ENCODE measurements at places on chromosomes 7 and 10. TPM values are rescaled to one million over a fixed set of nuclear protein-coding genes. Genes with fewer than 3 reads are reported as not detected.

The NEURL1 gene
- total RNA-seq: 0.22 TPM

The ASCC1 gene
- total RNA-seq: 24.9 TPM

The DUS4L gene
- total RNA-seq: 9.8 TPM

The PPP1R3C gene
- 0.74 TPM for total RNA-seq

The C10orf67 gene
- total RNA-seq: not detected

The HGF gene
- total RNA-seq: 0.35 TPM

The SLC18A3 gene
- not detected for total RNA-seq

The TLX1 gene
- total RNA-seq: not detected

The MMD2 gene
- total RNA-seq: not detected

The CPXM2 gene
- total RNA-seq: 0.42 TPM

The PIP gene
- not detected for total RNA-seq

The BMPER gene
- 0.32 TPM for total RNA-seq

The AGK gene
- total RNA-seq: 33.9 TPM

The STAMBPL1 gene
- 1.8 TPM for total RNA-seq

The WDR91 gene
- 7.0 TPM for total RNA-seq
